ENCODE measurements at places on chromosomes 13 and 19.

DNA sequence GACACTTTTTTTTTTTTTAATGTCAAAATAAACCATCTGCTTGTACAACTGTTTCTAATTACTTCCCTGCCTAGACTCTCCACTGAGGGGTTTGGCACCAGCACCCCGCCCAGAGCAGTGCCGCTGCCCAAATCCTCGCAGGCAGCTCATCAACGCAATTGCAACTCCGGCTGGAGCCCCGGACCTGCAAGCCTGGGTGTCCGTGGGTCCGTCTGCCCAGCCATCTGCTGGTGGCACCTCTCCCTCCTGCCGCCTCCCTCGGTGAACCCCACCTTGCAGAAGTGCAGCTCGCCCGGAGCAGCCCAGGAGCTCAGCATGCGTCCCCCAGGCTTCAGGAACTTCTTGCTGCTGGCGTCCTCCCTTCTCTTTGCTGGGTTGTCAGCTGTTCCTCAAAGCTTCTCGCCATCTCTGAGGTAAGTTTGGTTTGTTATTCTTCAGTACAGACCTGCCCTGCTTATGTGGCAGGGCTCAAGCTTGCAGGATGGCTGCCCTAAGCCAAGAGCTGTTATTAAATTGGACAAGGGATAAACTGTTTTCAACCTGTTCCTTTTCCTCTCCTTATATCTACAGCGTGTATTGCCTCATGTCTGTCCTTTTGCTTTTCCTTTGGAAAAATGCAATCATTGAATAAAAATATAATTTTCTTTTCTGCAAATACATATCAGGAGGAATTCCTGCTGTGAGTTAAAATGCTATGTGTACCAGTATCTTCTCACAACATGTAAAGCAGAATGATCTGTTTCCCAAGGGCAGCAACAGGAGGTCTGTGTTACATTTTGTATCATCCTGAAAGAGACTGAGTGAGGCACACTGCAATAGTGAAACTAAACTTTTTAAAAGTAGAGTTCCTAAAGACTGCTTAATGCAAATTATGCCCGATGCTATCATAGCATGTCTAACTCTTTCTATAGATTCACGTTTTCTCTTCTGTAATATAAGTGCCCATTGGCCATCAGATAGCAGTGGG, at the start of gene ITGBL1:
Gene ITGBL1, plus strand, starts transcription at position 157 of the 967 bp plus-strand sequence. Its CDS starts 159 bp downstream, at position 316.
- DNase-seq, result no peak

DNA sequence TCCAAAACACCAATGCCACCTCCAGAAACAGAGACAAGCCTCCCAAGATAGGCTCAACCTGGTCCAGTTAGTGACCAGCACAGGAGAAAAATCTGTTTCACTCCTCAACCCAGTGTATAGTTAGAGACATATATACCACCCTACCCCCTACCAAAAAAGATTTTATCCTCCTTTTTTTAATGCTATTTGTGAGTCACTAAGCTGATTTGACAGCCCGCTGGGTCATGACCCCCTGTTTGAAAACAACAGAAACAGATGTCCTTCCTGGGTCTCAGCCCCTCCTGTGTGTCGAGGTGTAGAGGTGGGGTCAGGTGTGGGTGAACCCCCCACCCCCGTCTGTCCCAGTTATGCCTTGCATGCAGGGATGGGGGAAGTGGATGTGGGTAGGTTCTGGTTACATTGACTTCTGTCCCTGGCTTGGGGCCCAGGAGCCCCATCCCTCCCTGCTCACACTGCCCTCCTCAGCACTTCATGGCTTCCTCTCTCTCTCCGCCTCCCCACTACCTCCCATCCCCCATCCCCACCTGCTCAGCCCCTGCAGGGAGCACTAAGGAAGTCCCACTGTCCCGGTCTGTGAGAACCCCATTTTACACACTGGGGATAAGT, 14.0 kb upstream of the TOMM40 start:
- peak; percentile 53 for DNase-seq

GRCh38 chr19:51277112-51277511, 26.2 kb downstream of the SIGLECL1 start:
- DNase-seq, result no peak

DNA sequence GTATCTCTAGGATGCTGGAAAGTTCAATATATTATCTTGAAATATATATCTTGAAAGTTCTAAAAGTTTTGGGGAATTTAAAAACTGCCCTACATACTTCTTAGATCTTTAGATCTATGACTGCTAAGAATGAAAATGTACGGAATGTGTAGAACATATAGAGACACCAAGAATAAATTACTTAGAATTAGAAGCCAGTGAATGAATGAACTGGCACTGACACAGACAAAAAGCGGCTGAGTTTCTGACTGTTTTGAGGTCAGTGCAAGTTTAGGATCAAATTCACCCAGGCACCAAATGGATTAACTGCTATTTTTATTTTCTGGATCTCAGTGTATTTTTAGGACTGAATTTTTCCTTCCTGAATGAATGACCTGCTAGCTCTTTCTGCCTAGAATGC, 411.2 kb downstream of the KCTD12 start:
- DNase-seq, result no peak

DNA sequence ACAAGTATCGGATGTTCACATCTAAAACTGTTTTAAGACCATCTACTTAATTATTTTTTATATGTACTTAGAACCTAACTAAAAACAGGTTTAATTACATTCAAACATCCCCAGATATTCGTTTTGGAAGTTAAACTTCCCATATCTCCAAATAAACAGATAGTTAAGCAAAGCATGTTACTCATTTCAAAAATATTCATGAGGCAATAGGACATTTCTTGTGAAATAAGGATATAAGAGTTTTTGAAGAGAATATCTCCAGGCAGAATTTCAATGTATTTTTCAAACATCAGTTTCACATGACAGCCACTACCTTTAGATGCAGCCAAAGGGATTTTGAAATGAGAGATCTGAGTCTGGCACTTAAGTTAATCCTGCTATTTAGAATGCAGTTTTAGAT, 697.5 kb downstream of the SLITRK1 start:
- no peak for DNase-seq

GRCh38 chr13:113883921-113884804, 20.3 kb upstream of the GAS6 start:
- no peak for DNase-seq

DNA sequence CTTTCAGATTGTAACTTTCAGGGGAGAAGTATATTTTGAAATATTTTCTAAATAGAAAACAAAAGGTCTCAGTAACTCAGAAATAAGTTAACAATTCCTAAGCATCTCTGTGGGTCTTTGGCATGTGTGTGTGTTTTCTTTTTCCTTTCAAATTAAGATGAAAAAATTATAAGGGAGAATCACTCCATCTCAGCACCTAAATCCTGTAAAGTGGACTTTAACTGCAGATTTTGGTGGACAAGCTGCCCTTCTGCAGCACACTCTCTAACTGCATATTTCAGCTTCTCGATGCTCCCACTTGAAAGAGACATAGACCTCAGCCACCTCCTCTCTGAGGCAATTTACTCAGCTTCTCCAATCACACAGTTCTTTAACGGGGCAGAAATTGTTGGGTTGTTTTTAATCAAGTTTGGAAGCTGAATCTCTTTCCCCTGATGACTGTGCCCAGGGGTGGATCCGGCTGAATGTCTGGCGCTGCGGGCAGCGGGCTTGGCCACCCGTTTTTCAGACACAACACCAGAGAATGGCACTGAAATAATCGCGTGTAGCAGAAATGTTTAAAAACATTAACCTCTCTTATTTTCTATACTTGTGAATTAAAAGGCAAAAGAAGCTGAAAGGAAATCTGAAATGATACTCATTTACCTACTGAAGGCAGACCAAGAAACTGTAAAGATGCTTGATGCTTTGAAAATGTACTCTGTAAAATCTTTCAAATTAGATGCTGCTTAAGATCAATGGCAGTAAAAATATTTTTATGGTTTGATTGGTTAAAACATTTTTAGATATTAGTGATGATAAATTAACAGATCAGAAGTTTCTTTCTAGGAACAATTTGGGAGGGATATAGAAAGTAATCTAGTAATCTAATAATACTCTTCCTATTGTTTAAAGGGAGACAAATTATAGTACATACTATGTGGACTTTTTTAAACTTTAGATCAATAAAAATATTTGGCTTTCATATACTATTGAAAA, 12.4 kb downstream of the ZIC2 start:
- no peak for DNase-seq

- no peak for DNase-seq
Observed at GRCh38 chr19:1492474-1493006, 1.6 kb downstream of the REEP6 start.

- DNase-seq, result no peak
Observed at GRCh38 chr13:25371158-25371874, 458 bp upstream of the ATP8A2 start.

DNA sequence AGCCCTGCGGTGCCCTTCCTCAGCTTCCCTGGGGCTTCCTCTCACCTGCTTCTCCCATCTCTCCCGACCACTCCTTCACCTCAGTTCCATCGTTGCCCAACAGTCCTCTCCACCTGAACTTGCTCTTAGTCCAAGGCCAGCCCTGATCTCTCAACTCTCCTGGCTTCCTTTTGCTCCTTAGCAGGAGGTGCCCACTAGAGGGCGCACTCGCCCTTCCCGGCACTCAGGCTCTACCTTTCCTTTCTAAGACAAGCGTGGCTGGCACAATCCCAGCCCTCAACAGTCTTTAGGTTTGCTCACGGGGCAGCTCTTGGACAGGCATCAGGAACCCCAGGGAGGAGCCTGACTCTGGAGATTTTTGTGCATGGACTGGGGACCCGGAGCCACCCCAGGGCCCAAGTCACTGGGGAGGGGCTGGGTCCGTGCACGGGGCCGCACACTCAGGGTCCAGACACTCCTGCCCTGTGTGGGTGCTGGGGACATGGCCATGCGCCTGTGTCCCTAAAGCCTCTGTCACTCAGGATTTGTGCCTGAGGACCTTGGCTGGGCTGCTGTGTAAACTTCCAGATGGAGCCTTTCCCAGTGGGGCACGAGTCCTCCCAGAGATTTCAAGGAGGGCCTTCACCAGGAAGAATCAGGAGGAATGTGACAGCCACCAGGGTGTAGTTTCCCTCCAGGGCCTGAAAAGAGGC, 12.1 kb upstream of the CEACAM8 start:
- peak; percentile 61 for DNase-seq

DNA sequence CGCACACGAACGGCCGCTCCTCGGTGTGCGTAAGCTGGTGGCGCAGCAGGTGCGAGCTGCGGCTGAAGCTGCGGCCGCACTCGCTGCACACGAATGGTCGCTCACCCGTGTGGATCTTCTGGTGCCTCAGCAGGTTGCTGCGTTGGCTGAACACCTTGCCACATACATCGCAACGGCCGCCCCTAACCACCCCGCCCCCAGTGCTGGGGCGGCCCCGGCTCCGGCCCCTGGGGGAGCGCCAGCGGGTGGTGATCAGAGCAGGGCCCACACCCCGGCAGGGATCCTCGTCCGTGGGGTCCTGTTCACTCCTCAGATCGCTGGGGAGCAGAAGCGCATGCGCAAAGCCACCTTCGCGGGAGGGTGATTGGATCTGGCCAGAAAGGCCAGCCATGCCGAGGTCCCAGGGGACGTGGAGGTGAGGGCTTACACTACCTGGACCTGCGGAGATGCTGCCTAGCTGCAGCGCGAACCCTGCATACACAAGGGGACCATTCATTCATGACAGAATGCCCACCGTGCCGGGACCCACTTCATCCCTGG, 4.7 kb upstream of the UBE2M start:
- DNase-seq, result no peak

GRCh38 chr19:13538601-13539253, 32.4 kb upstream of the CACNA1A start:
- no peak for DNase-seq

DNA sequence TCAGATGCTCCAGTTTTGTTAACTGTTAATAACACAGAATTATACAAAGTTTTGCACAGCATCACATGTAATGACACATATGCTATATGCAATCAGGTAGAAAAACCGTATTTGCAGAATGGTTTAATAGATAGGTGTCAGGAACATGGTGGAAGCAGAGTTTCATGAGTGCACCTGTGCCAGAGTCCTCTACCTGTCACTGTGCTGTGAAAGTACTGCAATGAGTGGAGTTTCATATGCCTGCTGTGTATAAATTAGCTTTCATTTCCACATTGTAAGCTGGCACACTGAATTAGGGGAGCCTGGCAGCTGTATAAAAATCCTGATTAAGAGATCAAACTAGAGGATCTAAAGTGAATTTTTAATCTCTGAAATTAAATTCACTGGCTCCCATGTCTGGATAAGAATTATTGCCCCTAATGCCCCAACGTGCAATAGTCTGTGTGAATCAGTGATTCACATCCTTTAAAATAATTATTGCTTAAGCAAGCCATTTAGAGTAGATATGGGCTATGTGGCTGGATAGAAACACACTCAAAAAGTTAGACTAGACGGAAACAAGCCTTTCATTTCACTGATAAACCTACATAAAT, 8.5 kb upstream of the EEF1AKMT1 start:
- no peak for DNase-seq

DNA sequence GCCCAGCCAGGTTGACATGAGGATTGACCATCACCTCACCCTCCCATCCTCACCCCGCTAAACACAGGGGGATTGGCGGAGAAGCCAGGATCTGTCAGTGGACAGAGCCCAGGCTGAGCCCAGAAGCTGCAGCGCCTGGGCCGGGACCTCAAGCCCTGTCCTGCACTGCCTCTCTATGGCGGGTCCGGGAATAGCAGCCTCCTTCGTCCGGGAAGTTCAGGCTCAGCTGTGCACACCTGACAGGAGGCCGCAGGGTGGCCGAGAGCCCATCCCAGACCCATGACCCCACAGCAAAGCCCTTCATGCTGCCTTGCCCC, 67.8 kb downstream of the SPACA7 start:
- DNase-seq, result peak; percentile 65

- no peak for DNase-seq
Observed at GRCh38 chr13:73065665-73066340, 7.0 kb downstream of the KLF5 start.

DNA sequence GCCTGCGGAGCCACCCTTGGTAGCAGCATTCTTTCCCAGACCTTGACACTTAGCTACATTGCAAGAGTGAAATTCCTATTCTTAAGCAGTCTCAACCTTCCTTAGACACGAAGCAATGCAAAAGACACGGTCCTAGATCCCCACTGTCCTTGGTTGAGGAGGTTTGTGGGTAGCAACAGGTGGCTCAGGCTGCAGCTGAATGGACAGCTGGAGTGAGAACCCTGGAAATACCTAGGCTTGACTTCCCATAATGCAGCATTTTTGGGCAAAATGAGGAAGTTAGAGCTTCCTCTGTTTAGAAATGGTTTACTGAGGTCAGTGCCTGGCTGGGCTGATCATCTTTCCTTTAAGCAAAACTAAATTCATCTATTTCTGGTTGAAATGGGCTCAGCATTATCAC, 296.6 kb downstream of the RFC3 start:
- peak; percentile 40 for DNase-seq

DNA sequence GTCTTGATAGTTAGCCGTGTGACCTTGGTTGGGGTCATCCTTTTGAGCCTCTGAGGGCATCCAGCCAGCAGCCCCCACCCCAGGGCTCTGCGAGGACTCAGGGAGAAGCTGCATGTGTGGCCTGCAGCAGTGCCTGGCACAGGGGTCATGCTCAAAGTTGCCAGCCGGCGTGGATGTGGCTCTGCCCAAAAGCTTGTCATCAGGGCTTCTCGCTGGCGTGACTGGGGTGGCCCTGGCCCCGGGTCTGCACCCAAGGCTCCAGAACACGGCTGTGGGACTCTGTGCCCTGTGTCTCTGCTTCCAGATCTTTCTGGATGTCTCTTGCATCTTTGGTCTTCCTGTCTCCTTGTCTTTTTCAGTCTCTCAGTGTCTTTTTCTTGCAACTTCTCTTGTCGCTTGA, 90.9 kb downstream of the RYR1 start:
- no peak for DNase-seq

- DNase-seq, result no peak
Observed at GRCh38 chr19:35896643-35897040, 3.7 kb downstream of the NFKBID start.

Measured in KBM-7 (cell line).